ENCODE measurements at places on chromosomes 12 and 14. TPM values are rescaled to one million over a fixed set of nuclear protein-coding genes. Genes with fewer than 3 reads are reported as not detected.

DNA sequence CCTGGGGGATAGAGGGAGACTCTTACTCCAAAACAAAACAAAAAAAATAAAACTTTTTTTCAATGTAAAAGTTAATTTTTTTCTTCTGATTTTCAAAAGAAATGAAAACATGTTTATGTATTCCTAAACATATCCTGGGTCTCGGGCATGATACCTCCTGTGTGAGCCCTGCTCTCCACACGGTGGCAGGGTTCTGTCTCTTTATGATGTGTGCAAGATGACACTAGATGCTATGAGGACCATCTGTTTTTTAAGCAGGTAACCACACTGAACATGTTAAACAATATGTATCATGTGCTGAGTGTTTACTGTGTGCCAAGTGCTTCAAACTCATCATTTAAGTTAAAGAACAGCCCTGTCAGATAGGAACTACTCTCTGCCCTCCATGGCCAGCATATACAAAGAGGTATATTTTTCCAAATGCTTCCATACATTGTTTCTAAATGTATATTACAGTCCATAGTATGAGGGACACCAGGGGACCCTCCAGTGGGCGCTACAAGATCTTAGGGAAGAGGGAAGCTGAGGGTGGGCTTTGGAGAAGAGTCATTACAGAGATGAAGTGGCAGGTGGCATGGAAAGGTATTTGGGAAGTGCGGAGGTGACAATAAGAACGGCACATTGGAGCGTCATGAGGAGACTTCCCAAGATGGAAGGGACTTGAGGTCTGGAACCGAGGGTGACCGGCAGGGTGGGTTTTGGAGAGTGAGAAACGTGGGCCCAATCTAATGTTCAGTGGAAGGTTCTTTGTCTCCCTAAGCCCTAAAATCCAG is 28.5 kb downstream of the FOS start:
- DNase-seq, result no peak

DNA sequence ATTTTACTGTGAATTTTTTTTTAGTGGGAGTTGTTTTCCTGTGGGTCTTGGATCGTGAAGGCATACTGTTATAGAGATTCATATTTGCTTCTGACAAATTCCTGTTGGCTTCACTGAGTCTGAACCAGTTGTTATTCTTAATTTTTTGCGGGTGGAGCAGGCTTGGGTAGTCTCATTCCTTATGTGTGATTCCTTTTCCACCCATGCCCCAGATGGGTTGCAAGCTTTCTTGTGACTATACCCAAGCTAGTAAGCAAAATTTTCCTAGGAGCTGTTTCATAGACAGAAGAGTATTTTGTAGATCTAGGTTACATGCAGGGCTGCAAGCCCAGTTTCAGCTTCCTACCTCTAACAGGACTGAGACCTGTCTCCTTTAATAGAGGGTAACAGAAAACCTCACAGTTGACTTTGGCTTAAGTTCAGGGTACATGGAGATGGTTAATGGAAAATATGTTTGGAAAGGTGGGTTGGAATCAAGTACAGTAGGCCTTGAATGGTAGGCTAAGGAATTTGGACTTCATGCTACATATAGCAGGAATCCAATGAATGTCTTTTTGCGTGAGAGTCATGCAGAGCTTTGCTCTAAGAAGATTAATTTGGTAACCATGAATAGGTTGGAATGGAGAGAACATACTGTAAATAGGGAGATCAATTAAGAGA is 29.0 kb downstream of the TRMT5 start:
- no peak for DNase-seq

- DNase-seq, result no peak
These were observed at the start of the genes FOXA1 and TTC6 for GRCh38 chr14:37594971-37595808. FOXA1 (minus strand) TSS chr14:37595249; CDS start chr14:37594972, 277 bp downstream. TTC6 (plus strand) TSS chr14:37595629; CDS start chr14:37622065, 26,436 bp downstream.

The ALDH6A1 gene
- total RNA-seq, result 17.6 TPM

The MYO1A gene
- 4.2 TPM for total RNA-seq

The GLT1D1 gene
- 3.2 TPM for total RNA-seq

The TM9SF1 gene
- 30.8 TPM for total RNA-seq

The CIDEB gene
- 24.7 TPM for total RNA-seq

The NKX2-1 gene
- total RNA-seq, result not detected

The PMCH gene
- 210 TPM for total RNA-seq

The SPATA7 gene
- total RNA-seq, result 2.3 TPM

The SLC15A4 gene
- 42.3 TPM for total RNA-seq

The PTPN11 gene
- 153 TPM for total RNA-seq

Measured in activated T-helper 2 cell treated with anti-CD3 and anti-CD28 coated beads, Interferon-gamma antibody, Interleukin-2, Interleukin-4, amounts not matched to agents 10 μg/mL and 5 μg/mL and 100 μg/mL, durations not matched to agents 14 hours and 24 hours and 36 hours (primary cell).